CD8-positive, alpha-beta T cell (primary cell): ENCODE measurements at places on chromosomes 7 and 10.

- no peak for DNase-seq
Measured at GRCh38 chr10:48595539-48595932, 9.3 kb downstream of the ARHGAP22 start.

DNA sequence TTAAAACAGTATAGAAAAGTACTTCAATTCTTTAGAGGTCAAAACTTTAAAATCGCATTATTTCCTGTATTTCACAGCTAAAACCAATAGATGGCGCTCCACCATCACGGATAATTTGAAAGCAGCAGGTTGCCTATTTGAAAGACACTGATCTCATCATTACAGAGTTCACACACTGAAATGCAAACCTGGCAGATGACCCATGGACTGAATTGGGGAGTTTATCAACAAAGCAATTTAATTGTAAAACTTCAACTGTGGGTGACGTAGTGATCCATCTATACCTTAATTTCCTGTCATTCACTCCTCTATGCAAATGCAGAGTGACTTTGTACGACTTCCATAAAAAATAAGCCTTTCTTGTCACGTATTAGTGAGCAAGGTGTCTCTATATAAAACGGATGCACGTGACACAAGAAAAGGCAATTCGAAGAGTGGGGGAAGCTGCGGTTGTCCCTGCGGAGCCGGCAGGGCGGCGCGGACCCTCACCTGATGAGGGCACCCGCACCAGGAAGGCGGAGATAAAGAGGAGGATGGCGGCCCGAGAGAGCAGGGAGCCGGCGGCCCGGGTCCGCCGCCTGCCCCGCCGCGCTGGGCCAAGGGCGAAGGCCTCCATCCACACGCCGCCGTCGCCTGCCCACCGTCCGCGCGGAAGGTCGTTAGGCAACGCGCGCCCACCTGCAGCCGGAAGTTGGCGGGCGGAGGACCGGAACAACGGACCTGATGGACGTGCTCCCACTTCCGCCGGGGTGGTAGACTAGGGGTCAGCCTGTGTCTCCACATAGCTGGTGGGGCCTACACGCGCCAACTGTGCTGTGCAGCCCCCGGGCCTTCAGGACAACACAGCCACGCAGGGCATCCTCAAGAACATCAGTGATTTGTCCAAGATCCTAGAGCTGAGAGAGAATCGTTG, at the start of gene ZPBP:
Gene ZPBP (minus strand): TSS at position 668 of the 913 bp plus-strand sequence. CDS start 52 bp downstream, at position 616.
- peak; percentile 79 for DNase-seq

GRCh38 chr7:105270117-105270516, 118.6 kb downstream of the SRPK2 start:
- peak; percentile 28 for DNase-seq

GRCh38 chr10:132509506-132510173, 27.9 kb upstream of the INPP5A start:
- DNase-seq, result no peak

GRCh38 chr10:70694418-70695141, 22.3 kb downstream of the ADAMTS14 start:
- DNase-seq, result no peak
